Activated T-helper 1 cell treated with Interleukin-2 at 50 U/mL for 16 hours (primary cell): ENCODE measurements at places on chromosomes 12 and 14.

DNA sequence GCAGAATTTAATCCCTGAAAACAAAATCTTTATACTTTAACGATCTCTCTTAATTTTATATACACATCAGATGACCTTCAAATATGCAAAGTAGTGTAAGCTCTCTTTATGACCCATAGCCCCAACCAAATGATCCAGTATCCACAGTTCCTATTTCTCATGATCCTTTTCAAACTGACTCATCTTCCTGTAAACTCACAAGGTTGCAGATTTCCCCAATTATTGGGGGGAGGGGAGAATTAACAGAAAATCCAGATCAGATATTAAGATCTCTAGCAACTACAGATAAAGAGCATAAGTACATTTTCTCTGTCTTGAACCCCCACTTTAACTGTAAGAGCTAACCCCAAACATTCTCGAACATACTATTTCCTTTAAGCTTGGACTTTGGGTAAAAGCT lies 12.5 kb downstream of the GNS start:
- no peak for DNase-seq

DNA sequence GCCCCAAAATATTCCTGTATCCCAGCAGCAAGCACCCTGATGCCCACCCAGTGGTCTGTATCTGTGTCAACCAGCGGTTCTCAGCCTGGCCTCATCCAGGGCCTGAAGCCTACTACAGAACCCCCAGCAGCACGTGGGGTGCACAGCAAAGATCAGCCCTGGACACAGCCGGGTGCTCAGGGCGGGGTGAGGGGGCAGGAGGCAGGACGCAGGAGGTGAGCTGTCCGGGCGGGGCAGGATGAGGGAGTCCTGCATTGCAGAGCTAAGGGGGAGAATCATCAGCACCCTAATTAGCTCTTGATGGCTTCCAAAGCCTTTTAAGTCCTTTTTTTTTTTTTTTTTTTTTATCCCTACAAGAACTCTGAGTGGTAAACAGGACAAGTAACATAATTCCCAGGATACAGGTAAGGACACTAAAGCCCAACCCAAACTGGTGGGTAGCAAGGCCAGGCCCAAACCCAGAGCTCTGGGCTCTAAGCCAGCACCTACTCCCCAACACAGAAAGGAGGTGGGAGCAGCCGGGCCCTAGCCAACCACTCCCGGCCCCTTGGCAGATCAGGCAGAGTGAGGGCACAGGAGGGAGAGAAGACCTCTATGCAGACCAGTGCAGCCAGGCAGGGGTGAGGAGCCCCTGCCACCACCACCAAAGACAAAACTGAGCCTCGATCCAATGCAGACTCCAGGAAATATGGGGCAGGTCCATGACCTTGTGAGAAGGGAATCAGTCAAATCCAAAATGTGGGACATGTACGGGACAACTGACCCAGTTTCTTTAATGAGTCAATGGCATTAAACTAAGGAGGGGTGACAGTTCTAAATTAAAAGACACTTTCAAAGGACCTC lies 32.3 kb upstream of the EIF5 start:
- DNase-seq, result no peak

DNA sequence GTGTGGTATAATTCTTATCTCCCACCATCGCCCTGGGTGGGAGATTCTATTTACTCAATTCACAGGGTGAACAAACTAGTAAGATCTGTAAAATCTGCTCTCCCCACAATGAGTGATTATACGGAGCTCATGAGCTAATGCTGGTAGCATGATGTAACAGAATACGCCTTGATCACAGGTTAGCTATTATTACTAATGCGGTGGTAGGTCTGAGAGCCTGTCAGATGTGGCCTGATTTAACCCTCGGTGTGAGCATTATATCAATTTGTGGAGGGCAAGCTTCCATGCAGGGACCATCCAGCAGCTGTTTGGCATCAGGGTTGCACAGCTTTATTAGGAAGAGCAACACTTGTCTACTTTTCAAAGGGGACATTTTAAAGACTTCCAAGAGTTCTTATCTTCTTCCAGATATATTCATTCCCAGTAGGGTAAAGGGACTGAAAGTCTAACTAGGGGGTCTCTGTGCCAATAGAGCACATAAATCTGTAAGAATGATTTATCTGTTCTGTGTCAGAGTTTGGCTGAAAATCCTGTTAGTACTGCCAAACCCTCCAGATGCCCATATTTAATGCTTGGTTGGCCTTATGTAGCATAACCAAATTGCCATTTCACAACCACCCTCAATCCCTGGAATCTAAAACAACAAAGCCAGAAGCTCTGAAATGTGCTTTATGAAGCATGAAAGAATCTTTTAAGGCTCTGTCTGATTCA lies 18.7 kb downstream of the TSHR start:
- no peak for DNase-seq

DNA sequence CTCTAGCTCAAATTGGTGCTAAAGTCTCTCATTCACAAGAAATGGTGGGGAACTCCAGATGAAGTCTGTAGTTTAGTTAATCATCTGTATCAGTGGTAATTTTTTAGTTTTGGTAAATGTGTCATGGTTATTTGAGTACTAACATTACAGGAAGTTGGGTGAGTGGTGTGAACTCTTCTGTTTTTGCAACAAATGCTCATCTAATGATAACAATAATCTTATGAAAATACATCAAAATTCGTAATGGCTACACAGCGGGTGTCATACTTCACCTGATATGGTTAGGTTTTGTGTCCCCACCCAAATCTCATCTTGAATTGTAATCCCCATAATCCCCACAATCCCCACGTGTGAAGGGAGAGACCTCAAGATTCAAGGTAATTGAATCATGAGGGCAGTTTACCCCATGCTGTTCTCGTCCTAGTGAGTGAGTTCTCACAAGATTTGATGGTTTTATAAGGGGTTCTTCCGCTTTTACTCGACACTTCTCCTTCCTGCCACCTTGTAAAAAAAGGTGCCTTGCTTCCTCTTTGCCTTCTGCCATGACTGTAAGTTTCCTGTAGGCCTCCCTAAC lies 209.3 kb upstream of the FOXN3 start:
- DNase-seq, result no peak

- DNase-seq, result no peak
Measured at GRCh38 chr12:28167981-28168485, 22.2 kb upstream of the CCDC91 start.

GRCh38 chr14:76881348-76881747 lies 55.1 kb downstream of the LRRC74A start:
- no peak for DNase-seq

- no peak for DNase-seq
Measured at GRCh38 chr14:61511558-61511948, 183.8 kb upstream of the HIF1A start.

- no peak for DNase-seq
Measured at GRCh38 chr12:75694534-75695268, 183.3 kb upstream of the KRR1 start.

- peak; percentile 43 for DNase-seq
Measured at GRCh38 chr12:121033625-121034349, 5.3 kb downstream of the OASL start.
